ENCODE measurements at places on chromosomes 5 and 9. TPM values are rescaled to one million over a fixed set of nuclear protein-coding genes. Genes with fewer than 3 reads are reported as not detected.

The PJA2 gene
- 79.0 TPM for total RNA-seq

The ANKRD20A1 gene
- 1.7 TPM for total RNA-seq

The FGD3 gene
- 0.17 TPM for total RNA-seq

The MZB1 gene
- total RNA-seq = not detected

The YIPF5 gene
- 110 TPM for total RNA-seq

DNA sequence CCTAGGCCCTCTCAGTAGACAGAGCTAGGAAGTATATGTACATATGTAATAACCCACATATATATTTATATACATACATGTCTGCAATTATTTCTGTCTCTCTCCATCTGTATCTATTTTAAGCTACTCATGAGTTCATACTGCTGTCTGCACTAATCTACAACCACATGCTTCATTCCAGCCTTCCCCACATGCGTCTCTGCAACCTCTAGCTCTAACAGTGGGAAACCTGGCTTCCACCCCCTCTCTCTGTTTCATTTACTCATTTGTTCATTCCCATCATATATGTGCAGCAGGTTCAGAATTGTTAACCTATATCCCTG is 23.3 kb downstream of the DCANP1 start:
- DNase-seq = no peak

GRCh38 chr9:127876764-127877562 is 512 bp downstream of the AK1 start:
- peak; percentile 39 for DNase-seq
